ENCODE measurements at places on chromosomes 11 and 22.

GRCh38 chr22:22565981-22566380, 6.9 kb upstream of the PRAME start:
- DNase-seq = no peak

DNA sequence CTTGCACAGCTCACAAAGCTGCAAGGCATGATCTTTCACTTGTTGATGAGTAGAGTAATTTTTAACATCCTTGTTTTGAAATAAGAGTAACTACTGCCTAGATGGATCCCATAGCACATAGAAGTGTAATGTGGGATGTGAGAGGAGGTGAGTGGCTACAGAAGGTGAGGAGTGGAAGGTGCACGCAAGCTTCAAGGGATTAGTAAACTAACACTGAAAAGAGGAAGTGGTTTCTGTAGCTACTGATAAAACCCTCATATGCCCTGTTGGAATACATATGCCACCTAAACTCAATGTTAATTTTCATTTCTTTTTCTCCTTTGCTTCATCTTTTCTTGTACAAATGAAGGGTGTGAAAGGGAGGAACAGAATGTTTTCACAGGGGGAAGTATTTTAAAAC, 22.0 kb upstream of the CTSC start:
- DNase-seq = no peak

- DNase-seq = no peak
Measured at GRCh38 chr11:73228268-73229134, 10.4 kb downstream of the P2RY2 start.

DNA sequence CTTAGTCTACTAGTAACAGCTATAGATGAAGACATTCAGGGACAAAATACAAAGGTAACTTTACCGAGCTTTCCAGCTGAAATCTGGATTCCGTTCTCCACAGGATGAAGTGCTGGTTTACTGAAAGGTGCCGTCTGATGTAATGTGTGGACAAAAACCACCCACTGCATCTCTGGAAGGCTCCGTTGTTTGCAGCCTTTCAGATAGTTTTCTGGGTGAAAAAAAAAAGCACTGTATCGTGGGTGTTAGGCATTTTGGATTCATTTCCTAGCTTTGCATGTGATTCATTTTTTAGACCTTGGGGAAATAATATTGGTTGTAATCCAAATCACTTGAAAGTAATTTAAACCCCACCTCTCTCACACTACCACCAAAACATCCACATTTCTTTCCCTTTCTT, 10.4 kb downstream of the JAM3 start:
- DNase-seq = no peak

DNA sequence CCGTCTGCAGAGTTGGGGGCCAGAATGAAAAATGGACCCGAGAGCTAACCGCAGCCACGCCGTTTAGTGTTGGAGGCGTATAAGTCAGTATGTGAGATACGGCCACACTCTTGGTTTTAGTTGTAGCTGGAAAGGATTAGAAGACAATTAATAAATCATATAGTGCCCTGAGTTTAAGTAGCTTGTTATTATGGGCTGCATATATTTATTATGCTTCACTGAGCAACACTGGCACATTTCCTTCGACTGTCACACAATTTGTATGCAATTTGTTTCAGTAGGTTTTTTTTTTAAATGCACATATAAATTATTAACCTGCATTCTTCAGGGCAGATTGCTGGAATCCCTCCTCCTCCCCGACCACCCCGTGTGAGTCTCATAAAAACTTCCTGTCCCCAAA, 56.9 kb downstream of the PKNOX2 start:
- no peak for DNase-seq

GRCh38 chr22:36141481-36141880, 19.1 kb downstream of the APOL3 start:
- DNase-seq = no peak

GRCh38 chr11:134139303-134139872, 70.5 kb downstream of the JAM3 start:
- DNase-seq = no peak

DNA sequence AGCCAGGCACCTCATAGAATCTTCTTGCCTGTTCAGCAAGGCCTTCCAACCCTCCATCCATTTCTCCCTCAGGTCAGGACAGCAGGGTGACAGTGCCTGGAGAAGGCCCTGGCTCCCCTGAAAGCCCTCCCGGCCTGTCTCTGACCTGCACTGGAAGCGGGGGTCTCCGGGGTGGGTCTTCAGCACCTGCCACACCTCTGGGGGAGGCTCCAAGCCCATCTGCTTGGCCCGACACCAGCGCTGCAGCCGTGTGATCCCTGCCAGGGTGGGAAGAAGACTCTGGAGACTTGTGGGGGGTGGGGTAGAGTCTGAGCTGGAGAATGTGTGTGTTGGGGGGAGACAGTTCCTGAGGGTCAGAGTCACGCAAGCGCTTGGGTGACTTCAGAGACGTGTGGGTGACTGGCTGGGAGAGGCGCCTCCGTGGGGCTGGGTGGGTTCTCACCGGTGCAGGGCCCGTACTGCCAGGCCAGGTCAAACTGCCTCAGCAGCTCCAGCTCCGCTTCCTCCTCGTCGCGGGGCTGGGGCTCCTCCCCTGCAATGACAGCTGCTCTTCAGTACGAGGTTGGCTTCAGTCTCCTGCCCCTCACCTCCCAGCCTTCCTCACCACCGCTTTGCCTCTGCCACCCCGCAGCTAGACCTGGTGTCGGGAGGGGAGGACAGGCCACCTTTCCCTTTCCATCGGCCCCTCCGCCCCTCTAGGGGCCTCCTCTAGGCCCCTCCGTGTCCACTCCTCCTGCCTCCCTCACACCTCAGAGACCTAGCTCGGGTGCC, 615 bp downstream of the POLD4 start:
- no peak for DNase-seq

DNA sequence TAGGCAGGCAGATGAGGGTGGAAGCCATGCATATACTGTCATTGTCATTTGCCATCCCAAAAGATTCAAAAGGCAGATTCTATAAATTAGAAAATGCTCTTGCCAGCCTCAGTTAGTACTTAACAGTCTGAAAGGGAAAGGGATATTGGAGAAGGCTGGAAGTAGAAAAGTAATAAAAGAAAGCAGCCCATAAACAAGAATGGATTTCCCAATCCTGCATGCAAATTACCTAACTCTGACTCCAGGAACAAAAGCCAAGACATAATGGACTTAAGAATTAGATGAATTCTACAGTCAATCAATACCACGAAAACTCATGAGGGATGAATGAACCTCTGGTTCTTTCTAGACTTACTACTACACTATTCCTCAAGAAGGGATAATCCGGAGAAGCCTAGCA, 5.9 kb downstream of the PAK1 start:
- no peak for DNase-seq

DNA sequence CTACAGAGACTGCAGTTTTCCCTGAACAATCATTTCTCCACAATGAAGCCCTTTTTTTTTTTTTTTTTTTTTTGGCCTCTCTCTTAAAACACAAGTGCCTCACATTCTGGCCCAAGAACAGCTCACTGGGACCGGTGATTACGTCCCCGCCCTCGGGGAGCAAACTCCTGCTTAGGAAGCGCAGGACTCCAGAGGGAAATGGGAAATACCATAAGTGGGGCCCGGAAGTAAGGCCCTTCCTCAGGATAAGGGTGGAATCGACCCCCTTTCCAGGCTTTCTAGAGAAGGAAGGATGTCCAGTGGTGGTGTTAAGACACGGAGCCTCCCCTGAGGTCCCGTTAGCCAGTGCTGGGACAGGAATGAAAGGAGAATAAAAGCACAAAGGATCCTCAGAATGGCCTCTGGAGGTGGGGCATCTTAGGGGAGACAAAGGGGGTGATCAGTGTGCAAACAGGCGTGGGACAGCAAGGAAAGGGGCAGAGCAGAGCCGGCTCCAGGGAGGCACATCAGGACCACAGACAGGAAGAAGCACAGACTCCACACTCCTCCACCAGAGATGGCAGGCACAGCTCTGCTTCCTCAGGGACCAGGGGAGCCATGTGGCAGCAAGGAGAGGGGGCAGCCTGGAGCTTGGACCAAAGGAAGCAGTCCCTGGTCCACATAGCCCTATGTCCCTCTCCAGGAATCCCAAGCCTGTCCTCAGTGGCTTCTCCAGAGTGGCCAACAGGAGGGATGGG, 61.3 kb downstream of the CHST1 start:
- DNase-seq = no peak

- DNase-seq = no peak
Measured at GRCh38 chr11:36703055-36703404, 105.0 kb upstream of the RAG2 start.

GRCh38 chr11:126992065-126992803, 8.3 kb downstream of the KIRREL3 start:
- DNase-seq = no peak

DNA sequence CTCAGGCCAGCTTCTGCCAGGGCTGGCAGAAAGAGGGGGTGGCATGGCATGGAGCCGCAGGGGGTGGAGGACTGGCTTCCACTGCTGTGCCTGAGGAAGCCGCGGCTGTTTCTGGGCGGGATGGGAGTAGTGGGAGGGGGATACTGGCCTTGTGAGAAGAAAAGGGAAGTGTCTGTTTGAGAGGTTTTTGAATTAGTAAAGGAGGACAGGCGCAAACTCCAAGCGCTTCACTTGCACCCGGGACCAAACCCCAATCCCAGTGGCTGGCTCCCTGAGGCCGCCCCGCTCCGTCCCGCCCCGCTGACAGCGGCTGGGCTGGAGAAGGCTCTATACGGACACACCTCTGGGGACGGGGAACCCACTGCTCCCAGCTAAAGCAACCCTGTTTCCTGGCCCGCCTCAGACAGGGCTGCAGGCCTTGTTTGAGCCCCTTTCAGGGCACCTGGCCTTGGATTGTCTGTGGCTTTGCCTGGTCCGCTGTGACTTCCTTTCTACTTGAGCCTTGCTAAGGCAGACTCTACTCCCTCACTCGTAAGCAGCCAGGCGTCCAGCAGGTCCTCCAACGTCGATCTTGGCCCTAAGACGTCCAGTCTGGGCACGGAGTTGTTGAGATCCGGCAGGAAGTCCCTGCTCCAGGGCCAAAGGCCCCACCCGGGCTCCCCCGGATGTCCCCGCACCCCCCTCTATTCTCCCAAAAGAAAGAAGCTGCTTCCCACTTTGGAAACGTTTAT, 2.2 kb downstream of the APOA1 start:
- DNase-seq = no peak

- no peak for DNase-seq
Measured at GRCh38 chr11:133219543-133219942, 312.8 kb downstream of the OPCML start.

DNA sequence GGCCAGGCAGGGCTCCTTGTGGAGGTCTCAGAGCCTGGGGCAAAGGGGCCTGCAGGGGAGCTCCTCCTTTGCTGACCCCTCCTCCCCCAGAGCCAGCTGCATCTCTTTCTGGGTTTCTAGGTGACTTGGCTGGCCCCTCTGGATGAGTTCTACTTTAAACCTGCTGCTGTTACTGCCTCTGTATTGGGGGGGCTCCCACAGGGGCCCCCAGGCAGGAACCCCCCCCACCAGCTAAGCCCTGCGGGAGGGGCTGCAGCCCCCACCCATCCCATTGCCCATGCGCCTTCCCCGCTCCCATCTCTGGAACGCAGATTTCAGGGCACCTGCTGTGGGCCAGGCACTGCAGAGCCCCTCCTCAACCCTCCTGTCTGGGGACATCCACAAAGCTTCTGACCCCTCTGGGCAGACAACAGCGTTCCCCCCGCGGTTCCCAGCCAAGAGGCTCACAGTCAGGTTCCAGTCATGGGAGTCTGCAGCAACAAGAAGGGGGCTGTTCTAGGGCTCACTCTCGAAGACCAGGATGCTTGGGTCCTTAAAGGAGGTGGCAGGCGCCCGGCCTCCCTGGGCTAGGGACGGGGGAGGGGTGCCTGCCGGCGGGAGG, 815 bp upstream of the PLCB3 start:
- no peak for DNase-seq

GRCh38 chr22:21102659-21103267, 57.0 kb downstream of the LRRC74B start:
- DNase-seq = peak; percentile 32

GRCh38 chr11:62402226-62402959, 16.4 kb upstream of the SCGB1A1 start:
- no peak for DNase-seq

GRCh38 chr11:80929031-80929805, 1488.4 kb upstream of the TENM4 start:
- no peak for DNase-seq

- DNase-seq = no peak
Measured at GRCh38 chr11:15594607-15595006, 479.9 kb downstream of the INSC start.

DNA sequence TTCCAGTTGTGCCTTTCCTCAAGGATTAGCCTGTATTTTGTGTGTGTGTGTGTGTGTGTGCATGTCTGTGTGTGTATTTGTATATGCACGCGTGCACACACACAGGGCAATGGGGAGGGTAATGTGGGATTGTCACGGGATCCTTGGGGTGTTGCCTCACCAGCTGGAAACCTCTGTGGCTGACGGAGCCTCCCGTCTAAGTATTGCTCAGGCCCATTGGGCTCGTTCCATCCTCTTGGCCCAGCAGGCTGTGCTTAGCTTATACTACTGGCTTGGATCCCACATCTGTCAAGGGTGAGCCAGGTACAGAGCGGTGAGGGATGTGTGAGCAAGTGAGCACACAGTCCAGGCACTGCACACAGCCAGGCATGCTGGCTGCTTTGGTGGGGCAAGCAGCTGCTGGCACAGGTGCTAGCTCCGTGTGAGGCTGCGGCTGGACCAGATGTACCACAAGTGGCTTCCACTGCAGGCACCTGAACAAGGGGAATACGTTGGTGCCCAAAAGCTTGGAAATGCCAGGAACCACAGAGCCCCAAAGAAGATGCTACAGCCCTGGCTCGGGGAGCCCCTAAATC, 462.8 kb downstream of the NELL1 start:
- DNase-seq = no peak

GRCh38 chr11:84142411-84142810, 856.2 kb upstream of the CCDC90B start:
- DNase-seq = no peak

DNA sequence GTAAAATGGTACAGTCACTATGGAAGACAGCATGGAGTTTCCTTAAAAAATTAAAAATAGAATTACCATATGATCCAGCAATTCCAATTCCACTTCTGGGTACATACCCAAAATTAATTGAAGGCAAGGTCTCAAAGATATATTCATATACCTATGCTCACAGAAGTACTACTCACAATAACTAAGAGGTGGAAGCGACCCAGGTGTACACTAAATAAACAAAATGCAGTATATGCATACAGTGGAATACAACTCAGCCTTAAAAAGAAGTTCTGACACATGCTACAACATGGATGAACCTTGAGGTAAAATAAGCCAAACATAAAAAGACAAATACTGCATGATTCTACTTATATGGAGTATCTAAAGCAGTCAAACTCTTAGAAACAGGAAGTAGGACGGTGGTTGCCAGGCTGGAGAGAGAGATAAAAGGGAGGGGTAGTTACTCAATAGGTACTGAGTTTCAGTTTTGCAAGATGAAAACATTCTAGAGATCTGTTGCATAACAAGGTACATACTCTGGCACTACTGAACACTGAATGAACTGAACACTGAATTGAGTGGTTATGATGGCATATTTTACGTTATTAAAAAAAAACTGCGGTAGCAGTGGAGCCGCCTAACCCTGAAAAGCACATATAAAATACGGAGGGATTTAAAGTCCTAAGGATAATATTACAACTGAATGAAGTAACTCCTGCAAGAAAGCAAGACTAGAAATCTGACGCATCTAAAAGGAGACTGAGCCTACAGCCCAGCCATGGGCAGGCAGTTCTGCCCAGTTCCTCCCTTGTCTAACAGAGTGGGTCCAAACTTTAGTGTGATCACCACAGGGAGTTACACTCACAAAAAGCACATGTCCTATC, 12.8 kb downstream of the DGCR2 start:
- DNase-seq = no peak

GRCh38 chr22:29638678-29639077, 35.2 kb downstream of the NF2 start:
- no peak for DNase-seq

- DNase-seq = no peak
Measured at GRCh38 chr11:31422703-31423102, 53.0 kb downstream of the DNAJC24 start.
